Upper lobe of right lung (tissue), 1 donor: ENCODE measurements at places on chromosomes 6 and 20. TPM values are rescaled to one million over a fixed set of nuclear protein-coding genes. Genes with fewer than 3 reads are reported as not detected.

PHACTR1 gene
- total RNA-seq: 72.8 TPM

TGM3 gene
- not detected for total RNA-seq

FABP7 gene
- total RNA-seq: not detected

LAMA4 gene
- 134 TPM for total RNA-seq

SLC22A1 gene
- 2.7 TPM for total RNA-seq

GTF2H4 gene
- total RNA-seq: 44.6 TPM

CALHM5 gene
- total RNA-seq: 1.9 TPM

HLA-DQA1 gene
- total RNA-seq: 111 TPM

TENT5A gene
- 17.2 TPM for total RNA-seq

PFDN4 gene
- total RNA-seq: 19.9 TPM

PRSS16 gene
- total RNA-seq: 15.1 TPM

ZBTB46 gene
- 19.7 TPM for total RNA-seq

MOCS3 gene
- total RNA-seq: 3.4 TPM

FLRT3 gene
- 71.2 TPM for total RNA-seq

KIAA1755 gene
- total RNA-seq: 2.3 TPM

KCNS1 gene
- 1.6 TPM for total RNA-seq

RBPJL gene
- total RNA-seq: not detected

FAM83C gene
- not detected for total RNA-seq

KCNQ5 gene
- total RNA-seq: 1.3 TPM

FBXL4 gene
- total RNA-seq: 18.5 TPM

BHLHE23 gene
- total RNA-seq: not detected

RXRB gene
- total RNA-seq: 46.6 TPM

COL21A1 gene
- total RNA-seq: 15.6 TPM

HAO1 gene
- total RNA-seq: not detected

RPP21 gene
- 29.3 TPM for total RNA-seq

GINS1 gene
- 0.55 TPM for total RNA-seq

PRIM2 gene
- total RNA-seq: 8.5 TPM

ZBTB12 gene
- 3.5 TPM for total RNA-seq

BEND6 gene
- total RNA-seq: 1.2 TPM

RPS6KA2 gene
- 136 TPM for total RNA-seq

C4A gene
- 200 TPM for total RNA-seq

SLC26A8 gene
- 0.52 TPM for total RNA-seq

WFDC5 gene
- total RNA-seq: 1.3 TPM

ETV7 gene
- 6.3 TPM for total RNA-seq

TBC1D32 gene
- total RNA-seq: 5.4 TPM

FAM209B gene
- total RNA-seq: not detected

SOX18 gene
- total RNA-seq: 135 TPM

SLC12A5 gene
- 2.0 TPM for total RNA-seq

IRF4 gene
- 3.7 TPM for total RNA-seq

GMPR gene
- 17.6 TPM for total RNA-seq

TMEM200A gene
- total RNA-seq: 5.9 TPM

EFCAB8 gene
- total RNA-seq: 0.72 TPM

LY6G6D gene
- total RNA-seq: not detected

ME1 gene
- total RNA-seq: 14.7 TPM

EYA2 gene
- total RNA-seq: 1.8 TPM

XKR7 gene
- 0.09 TPM for total RNA-seq

STAU1 gene
- total RNA-seq: 76.0 TPM

AVP gene
- not detected for total RNA-seq

MYLK4 gene
- total RNA-seq: 0.84 TPM

SLC22A3 gene
- total RNA-seq: 30.6 TPM

CTNNBL1 gene
- 52.8 TPM for total RNA-seq

SPDEF gene
- total RNA-seq: 1.3 TPM
